Effector memory CD8-positive, alpha-beta T cell (primary cell): ENCODE measurements at places on chromosomes 2 and 18.

DNA sequence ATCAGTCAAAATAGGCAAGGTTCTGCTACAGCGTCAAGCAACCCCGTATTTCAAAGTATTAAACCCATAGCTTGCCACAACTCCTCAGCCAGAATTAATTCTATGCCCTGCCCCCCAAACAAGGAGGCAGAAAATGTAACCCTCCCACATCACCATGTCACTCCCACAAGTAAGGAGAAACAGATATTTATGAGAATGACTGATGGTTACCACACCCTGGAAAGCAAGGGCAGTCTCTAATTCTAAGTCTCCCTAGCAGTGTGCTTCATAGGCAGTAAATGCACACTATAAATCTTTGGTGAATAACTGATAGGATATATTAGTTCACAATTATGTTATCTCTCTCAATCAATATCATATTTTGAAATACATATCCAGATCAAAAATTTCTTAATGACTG lies 228.0 kb upstream of the SLC14A2 start:
- no peak for DNase-seq

DNA sequence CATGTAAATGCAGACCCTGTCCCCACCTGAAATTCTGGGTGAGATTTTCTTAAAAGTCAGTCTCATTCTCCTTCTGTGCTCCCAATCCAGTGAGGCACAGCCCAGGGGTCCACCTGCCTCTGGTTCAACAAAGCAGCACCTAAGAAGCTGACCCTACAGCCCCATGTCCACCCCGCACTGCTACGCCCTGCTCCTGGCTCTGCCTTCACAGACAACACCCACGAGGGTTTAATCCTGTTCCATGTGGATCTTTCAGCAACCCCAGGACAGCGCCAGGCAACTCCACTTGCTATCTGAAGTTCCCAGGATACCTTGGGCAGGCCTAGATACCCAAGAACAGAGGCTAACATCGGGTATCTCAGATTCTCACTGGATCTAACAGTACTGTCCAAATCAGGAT lies 44.9 kb downstream of the HDLBP start:
- no peak for DNase-seq

- no peak for DNase-seq
These were observed 26.3 kb downstream of the NDC80 start for GRCh38 chr18:2597639-2598038.

GRCh38 chr2:98242003-98242402 lies 104.3 kb upstream of the CNGA3 start:
- DNase-seq, result no peak

DNA sequence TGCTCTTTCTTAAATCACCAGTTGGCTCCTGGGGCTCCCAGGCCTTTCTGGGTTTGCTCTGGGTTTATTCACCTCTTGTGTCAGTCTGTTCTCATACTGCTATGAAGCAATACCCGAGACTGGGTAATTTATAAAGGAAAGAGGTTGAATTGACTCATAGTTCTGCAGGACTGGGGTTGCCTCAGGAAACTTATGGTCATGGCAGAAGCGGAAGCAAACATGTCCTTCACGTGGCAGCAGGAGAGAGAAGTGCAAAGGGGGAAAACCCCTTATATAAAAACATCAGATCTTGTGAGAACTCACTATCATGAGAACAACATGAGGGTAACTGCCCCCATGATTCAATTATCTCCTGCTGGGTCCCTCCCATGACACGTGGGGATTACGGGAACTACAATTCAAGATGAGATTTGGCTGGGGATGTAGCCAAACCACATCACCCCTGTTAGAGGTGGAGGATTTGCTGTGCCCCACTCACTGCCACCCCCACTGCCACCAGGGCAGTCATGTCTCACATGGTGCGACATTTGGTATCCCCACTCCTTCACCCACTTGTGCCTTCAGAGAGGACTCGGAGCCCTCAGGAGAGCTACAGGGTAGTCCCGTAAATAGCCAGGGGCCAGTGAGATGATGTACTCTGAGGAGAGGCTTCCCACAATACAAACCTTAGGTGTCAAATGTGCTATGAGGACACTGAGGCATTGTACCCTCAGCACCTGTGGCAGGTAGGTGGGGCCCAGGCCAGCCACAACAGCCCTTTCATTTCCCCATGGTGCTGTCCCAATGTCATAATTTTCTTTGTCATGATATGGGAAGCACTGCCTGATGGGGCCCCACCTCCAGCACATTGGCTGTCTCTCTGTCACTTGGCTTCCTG lies 35.7 kb downstream of the CDC42EP3 start:
- peak; percentile 59 for DNase-seq

DNA sequence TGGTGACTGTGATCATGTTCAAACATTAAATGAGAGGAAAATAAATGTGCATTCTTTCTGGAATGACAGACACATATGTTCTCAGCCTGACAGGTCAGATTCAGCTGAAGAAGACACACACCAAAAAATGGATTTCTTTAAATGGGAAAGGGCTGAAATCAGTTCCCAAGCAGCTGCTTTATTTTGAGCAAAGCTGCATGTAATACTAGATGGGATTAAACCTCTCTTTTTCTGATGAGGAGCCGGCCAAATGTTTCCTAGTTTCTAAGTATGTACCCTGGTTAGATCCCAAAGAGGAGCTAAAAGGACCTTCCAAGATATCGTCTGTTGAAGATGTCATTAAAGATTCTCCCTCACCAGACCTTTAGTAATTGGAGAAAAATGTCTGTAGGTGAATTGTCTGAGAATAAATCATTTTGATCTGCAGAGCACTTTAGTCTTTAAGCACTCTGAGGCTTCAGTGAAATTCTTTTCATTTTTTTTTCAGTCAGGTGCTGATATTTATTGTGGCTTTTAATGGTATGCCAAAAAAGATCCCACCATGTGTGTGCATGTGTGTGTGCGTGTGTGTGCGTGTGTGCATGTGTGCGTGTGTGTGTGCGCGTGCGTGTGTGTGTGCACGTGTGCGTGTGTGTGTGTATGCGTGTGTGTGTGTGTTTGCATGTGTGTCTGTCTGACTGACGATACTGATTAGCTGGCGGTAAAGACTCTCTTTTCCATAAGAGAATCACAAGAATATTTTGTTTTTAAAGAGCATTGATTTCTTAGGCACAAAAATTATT lies 175.8 kb downstream of the IRS1 start:
- no peak for DNase-seq

DNA sequence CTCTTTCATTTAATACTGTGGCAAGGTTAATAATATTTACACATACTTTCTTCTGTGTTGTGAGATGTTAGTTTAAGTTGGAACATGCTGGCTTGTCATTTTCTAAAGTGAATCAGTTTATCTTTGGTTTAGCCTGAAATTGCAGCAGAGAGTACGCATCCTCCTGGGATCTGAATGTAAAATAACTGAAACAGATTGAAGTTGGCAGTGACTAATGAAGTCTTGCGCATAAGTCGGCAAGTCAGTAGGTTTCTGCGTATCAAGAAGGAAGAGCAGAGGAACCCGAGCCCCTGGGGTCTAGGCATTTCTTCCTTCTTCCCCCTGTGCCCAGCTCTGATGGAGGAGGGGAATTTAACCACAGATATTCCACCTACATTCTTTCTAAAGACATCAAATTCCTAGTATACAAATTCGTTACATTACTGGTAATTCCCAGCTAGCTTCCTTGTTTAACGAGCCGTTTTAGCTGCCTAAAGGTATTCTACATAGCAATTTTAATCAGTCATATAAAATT lies 392.1 kb upstream of the RAB12 start:
- DNase-seq, result no peak

- no peak for DNase-seq
These were observed 487.3 kb upstream of the NETO1 start for GRCh38 chr18:73355121-73355520.

GRCh38 chr18:13452388-13452811 lies 233.8 kb downstream of the LDLRAD4 start:
- DNase-seq, result no peak

GRCh38 chr2:121382744-121383143 lies 97.7 kb upstream of the TFCP2L1 start:
- no peak for DNase-seq

- DNase-seq, result no peak
These were observed 87.6 kb downstream of the FAM228A start for GRCh38 chr2:24262421-24262970.

- DNase-seq, result no peak
These were observed 182.0 kb upstream of the TRIB2 start for GRCh38 chr2:12534646-12535263.

GRCh38 chr2:233131936-233132720 lies 72.0 kb downstream of the INPP5D start:
- DNase-seq, result no peak

DNA sequence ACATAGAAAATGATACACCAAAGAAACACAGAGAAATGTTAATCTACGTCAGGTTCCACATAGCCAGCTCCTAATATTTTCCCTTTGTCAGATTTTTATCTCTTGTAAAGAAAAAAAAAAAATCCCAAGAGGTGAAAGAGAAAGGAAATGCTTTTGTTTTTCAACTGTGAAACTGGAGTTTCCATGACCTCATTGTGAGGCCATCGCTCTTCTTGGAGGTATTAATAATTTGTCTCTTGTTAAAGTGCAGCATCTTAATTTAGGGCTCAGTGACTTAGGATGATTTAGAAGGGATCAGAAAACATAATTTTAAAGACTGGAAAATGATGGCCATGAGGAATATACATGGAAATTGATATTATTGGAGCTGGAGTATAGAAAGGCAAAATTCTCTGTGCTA lies 21.7 kb downstream of the ARHGAP28 start:
- DNase-seq, result no peak

GRCh38 chr2:602571-603359 lies 74.4 kb downstream of the TMEM18 start:
- no peak for DNase-seq

DNA sequence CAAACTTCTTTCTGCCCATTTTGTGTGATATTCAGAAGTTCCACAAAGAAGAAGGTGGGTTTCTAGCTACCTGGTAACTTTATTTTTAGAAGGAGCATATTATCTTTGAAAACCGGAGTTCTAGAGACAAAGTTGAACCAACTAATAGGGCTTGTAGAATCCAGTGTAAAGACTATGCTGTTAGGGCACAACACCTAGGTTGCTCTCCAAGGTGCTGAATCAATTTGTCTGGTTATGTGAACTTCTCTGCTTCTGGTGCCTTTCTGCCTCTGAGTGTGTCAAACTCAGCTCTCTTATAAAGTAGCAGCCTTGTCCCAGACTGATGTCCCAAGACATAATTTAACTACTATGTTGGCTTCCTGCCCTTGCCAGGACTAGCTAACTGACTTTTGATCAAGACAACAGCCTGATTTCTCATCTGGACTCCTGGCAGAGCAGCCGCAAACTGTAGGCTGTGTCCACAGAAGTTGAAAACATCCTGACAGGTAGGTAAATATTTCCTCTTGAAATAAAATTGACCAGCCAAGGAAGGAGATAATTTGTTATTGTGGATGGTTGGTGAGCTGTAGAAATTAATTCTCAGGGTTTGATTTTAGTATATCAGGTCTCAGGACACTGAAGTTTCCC lies 119.4 kb downstream of the CYRIA start:
- DNase-seq, result no peak

- no peak for DNase-seq
These were observed 107.3 kb upstream of the HS6ST1 start for GRCh38 chr2:128425731-128426620.

DNA sequence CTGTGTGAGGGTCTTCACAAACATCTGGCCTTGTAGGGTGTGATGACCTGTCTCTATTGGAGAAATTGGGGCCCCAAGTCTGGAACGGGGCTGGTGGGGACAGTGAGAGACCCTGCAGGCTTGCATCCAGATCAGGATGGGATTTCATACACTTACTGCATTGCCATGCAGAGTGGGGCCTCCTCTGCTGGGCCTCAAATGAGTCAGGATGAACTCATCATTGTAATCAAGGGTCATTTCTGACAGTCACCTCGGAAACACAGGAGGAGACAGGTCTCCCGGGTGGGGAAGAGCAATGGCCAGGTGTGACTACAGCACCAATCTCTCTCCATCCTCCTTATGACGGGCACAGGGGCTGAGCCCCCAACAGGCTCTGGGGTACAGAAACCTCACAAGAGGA lies 48.1 kb upstream of the GALR1 start:
- no peak for DNase-seq

DNA sequence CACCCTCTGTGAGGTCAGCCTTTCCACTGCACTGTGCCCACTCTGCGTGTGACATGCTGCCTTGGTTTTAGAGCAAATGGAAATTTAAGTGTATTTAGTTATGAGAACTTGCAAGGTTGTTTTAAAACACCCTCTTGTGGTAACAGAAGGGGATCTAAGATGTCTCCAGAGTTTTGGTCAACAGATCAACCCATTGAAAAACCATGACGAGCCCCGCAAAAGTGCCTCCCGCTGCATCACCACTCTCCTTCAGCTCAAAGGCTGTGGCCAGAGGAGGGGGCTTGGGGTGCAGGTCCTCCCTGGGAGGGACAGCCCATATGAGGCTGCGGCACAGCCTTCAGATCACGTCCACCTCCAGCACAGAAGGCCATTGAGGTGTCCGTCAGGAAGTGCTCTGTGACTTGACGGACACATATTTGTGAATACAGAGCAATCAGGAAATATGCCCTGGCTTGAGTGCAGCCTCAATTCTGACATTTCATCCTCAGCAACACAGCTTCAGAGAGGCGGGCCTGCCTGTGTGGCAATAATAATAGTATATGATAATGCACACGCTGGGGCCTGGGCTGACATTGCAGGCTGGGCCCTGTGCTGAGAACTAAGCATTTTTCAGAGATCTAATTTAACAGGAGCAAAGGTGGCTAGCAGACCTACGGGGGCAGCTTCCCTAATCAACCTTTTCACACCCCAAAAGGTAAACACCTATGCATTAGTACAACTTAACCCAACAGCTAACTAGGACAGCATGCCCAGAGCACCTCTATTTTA lies 213.9 kb downstream of the ANAPC1 start:
- no peak for DNase-seq

GRCh38 chr2:201248288-201248844 lies 12.0 kb upstream of the CASP8 start:
- no peak for DNase-seq

DNA sequence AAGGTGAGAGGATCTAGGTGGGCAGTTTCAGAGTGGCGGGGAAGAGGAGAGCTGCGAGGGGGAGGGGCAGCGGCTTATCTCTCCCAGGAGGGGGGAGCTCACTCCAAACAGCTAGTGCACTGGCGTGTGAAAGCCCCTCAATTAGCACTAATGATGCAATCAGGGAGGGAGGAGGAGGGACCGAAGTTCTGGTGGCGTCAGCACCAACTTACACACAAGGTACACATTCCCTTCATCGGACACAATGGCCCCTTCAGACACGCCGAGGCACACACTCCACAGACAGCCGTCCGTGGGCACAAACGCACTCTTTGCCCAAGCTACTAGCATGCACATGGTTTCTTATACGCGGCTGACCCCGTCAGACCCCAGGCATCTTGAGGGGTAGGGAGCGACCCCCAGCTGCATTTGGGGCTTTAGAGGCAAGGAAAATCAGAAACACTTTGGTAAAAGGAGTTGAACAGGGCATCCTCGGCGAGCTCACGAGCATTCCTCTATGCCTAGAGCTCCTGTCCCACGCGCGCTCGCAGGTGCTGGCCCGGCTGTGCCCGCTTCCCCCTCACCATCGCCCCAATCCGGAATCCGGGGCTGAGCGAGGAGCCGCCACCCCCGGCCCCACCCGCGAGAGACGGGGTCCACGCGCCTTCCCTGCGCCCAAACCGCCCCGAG lies 868 bp upstream of the PKDCC start:
- no peak for DNase-seq

GRCh38 chr2:50395605-50396297 lies 636.2 kb downstream of the NRXN1 start:
- no peak for DNase-seq
